ENCODE measurements at places on chromosomes 12 and 14.

DNA sequence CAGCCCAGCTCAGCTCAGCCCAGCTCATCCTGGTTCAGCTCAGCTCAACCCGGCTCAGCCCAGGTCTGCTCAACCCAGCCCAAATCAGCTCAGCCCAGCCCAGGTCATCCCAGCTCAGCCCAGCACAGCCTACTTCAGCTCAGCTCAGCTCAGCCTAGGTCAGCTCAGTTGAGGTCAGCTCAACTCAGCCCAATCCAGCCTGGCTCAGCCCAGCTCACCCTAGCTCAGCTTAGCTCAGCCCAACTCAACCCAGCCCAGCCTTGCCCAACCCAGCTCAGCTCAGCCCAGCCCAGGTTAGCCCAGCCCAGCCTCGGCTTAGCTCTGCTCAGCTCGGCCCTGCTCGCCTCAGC, 332.3 kb downstream of the TMEM121 start:
- no peak for DNase-seq

DNA sequence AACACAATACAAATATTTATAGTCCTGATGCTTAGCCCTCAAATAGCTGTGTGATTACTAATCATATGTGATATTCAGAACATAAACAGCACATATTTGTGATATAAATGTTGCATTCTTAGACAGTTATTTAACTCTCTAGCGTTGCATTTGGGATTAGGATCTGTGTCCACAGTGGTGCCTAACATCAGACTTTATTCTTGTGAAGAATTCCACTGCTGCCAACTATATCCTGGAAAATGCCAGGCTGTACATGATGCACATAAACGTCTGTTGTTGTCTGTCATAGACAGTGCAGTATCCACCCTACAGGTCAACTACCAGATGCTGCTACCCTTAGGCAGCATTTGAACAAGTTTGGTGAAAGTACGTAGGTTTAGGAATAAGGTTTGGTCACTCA, 39.0 kb downstream of the SLC38A4 start:
- no peak for DNase-seq

DNA sequence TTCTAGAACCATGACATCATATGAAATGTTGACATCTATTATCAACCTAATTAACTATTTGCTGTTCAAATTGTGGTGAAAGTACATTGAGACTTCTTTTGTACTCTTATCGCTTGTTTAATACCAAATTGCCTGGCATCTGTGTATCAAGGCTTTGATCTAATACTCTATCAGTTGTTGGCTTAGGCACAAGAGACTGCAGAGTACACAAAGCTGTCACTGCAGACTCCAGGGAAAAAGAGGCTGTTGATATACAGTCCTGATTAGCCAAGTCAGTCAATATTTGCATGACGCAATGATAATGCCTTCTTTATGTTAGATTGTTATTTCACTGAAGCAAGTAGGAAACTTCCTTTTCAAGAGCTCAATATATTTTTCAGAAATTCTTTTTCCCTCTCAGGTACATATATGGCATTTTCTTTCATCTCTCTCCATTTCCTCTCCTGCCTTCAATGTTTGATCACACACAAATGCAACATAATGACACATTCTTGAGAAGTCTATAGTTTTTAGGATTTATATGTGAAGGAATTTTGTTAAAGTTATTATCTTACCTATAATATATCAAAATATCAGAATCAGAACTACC, 32.3 kb upstream of the PTCSC3 start:
- DNase-seq, result no peak

DNA sequence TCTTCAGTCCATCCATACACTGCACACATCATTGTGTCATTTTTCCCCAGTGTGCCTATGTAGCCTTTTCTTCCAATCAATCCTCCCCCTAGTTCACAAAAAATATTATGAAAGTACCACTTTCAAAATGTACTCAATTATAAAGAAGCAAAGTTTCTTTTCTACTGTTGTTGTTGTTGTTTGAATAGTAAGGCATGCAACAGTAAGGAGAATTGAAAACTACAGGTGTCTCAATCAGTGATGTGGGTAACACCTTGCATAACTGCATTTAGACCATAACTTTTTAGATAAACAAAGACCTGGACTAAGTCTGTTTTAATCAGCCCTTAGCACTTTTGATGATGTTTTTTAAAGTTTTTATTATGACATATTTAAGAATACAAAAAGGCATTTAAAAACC, 104.4 kb downstream of the EML5 start:
- no peak for DNase-seq

DNA sequence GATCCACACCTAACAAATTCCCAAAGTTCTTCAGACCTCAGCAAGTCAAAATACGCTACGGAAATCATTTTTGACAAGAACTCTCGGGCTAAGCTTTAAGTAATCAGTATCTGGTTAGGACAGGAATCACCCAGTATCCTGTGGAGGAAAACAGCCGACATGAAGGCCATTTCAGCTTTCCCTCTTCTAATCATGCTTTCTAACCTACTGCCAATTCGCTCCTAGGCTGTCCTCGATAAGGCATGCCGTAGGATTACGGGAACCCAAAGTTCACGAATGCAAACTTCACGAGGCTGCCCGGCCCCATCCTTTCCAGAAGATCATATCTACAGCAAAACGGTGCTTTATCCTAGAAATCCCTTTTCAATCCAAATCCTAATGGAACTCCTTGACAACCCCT, 81.8 kb upstream of the PTPRB start:
- no peak for DNase-seq

- no peak for DNase-seq
These were observed 84.9 kb upstream of the PDE3A start for GRCh38 chr12:20283482-20283881.

- no peak for DNase-seq
These were observed 10.5 kb downstream of the HOMEZ start for GRCh38 chr14:23275412-23275811.

DNA sequence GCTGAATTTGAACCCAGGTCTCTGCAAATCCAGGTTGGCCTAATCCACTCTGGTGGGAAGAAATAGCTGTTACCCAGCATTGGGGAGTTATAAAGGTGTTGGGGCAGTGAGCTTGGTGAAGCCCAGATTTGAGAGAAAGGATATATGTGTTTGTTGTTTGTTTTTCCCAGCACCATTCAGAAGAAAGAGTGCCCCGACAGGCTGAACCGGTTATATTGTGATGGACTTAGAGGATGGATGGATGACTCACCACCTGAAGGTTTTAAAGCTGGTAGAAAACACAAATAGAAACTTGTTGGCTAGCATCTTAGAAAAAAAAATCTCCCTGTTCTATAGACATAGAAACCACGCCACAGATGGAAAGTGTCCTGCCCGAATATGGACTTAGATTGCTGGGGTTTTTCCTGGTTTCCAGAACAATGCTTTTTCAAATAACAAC, 404.6 kb downstream of the MED13L start:
- no peak for DNase-seq

- no peak for DNase-seq
These were observed 60.6 kb downstream of the ARL6IP4 start for GRCh38 chr12:123041042-123041531.

- DNase-seq, result no peak
These were observed 46.8 kb downstream of the EXOC5 start for GRCh38 chr14:57221931-57222330.

- no peak for DNase-seq
These were observed 31.5 kb downstream of the TMEM63C start for GRCh38 chr14:77212943-77213678.

GRCh38 chr14:100710826-100711462, 15.7 kb upstream of the DLK1 start:
- no peak for DNase-seq

DNA sequence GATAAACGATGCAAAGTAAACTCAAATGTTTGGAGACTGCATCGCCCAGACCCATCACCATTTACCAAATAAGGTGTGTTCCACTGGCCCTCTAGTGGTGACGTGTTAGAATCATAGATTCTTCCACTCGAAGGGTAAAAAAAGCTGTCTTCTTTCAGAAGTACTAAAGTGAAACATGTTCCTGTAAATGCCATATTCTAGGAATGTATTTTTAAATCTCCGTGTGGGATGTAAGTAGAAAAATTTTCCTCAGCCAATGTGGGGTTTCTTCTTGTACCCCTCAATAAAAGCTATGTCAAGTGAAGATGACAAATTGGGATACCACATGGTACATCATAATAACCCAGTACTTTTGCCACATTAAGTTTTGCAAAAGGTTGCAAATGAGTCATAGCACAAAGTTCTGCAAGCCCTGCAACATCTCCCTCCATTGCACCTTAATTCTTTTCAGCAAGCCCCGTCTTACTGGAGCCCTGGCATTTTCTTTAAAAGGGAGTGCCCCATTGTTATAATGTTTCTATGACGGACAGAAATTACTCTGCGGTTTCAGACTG, 100.8 kb downstream of the CCER1 start:
- DNase-seq, result no peak

- DNase-seq, result peak; percentile 42
These were observed 28.3 kb downstream of the DYNC1H1 start for GRCh38 chr14:101992708-101993107.

Data from CD14-positive monocyte (primary cell).